ENCODE measurements at places on chromosomes 5 and 9.

DNA sequence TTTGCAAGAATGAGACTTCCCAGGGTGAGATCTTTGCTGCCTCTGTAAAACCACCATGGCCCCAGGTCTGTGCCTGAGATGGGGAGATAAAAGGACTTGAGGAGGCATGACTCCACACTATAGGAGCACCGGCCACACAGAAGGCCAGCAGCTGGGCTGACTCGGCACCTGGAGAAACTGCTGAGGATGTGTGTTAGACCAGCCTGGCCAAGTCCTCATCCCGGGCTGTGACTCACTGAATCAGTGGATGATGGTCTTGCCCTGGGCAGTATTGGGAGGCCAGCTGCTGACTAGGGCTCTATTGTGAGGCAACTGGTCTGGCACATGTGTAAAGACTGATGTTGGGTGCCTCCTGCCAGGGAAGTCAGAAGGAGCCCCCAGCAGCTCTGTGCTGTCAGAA lies 286.2 kb downstream of the ACTL7B start:
- peak; percentile 60 for DNase-seq

DNA sequence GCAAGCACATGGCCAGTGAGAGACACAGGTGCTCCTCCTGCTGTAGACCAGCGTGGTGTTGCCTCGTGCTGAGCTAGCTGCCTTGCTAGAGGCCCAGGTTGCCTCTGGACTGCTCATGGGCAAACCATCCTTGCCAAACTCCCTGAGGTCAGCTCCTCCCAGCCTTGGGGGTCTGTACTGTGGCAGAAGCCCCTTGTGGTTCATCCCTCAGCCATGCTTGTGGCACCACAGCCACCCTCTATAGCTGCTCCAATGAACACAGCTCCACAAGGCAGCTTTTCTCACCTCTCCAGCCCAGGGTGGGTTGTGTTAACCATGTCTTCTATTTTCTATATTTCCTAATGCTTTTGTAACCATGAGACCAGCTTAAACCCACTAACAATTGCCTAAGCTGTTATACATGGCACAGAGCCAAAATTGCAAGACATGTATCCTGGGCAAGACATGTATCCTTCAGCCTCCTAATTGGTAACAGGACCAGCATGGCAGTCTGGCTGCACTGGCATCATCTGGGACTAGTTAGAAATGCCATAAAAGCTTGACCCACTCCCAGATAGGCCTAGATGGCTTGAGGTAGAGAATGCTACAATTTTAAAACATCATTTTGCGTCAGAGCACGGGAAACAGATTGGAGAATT lies 183.1 kb upstream of the S1PR3 start:
- peak; percentile 40 for DNase-seq

- peak; percentile 94 for DNase-seq
Observed at GRCh38 chr9:114856215-114856941, 50.5 kb upstream of the TNFSF15 start.

DNA sequence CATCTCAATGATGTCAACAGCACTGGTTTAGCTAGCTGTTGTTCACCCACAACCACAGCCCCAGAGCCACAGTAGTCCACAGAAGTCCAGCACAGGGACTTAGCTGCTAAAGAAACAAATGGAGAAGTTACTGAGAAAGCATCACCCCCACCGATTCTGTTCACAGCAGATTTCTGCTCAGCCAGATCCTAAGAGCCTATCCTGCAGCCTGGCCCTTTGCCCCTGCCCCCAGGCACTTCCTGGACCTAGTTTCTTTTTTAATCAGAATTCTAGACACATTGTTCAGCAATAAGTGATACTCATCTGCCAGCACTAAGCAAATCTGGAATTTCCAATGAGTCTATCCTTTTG lies 7.4 kb downstream of the B4GALT1 start:
- DNase-seq = peak; percentile 75

DNA sequence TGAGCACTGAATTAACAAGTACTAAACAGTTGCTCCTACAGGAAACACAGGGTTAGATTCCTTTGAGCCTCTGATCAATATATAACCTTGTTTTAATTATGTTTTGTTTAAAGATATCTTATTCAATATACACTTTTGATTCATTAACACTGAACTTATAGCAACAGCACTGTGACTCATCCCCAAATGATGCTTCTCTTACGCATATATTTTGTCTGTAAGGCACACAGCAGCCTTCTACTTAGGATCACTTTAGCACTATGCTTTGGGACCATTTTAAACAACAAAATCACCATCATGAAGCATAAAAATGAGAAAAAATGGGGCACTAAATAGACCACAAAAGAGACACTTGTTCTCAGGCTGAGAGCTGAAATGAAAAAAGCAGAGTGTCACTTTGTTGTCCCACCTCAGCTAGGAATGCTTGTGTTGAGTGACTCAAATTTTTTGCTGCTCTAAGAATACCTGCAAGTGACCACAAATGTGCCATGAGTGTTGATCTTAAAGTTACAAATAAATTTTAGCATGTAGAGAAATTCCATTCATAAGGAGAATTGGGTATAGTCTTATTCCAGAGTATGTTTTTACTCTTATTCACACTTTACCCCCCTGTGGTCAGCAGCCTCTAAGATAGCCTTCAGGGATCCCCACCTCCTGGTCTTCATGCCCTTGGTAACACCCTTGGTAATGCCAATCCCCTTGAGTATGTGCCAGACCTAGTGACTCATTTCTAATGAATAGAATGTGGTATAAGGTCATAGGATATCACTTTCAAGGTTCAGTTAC lies 252.7 kb upstream of the IL12B start:
- peak; percentile 71 for DNase-seq

GRCh38 chr5:28468166-28468565 lies 1429.8 kb upstream of the CDH9 start:
- no peak for DNase-seq

- peak; percentile 91 for DNase-seq
Observed at GRCh38 chr5:147554261-147554817, 44.5 kb upstream of the DPYSL3 start.

Data from fibroblast of skin of right biceps (primary cell).